ENCODE measurements at places on chromosomes 7 and 10.

DNA sequence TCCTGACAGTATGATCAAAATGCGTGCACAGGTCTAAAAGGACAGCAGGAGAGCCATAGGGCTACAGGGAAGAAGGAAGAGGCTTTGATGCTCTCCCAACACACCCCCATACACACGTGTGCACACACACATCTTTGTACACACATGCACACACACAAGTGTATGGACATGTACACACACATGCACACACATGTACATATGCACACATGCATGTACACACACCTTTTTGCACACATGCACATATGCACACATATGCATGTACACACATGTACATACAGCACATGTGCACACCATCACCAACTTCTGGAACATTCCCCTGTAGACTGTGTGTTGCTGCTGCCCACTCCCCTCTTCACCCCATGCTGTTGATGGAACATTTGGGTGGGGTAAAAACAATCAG, 255.6 kb upstream of the CTBP2 start:
- no peaks in the 10 kb centered on the region for H3K36me3 ChIP-seq
- DNase-seq = no peak
- no peaks in the 10 kb centered on the region for H3K27me3 ChIP-seq
- peaks cover 10% of the 10 kb centered on the region for H3K4me1 ChIP-seq

GRCh38 chr7:73918926-73919693, 58.2 kb downstream of the TMEM270 start:
- H3K4me3 ChIP-seq = no peak overlapping the region
- DNase-seq = no peak
- H3K4me1 ChIP-seq = no peaks in the 10 kb centered on the region
- no peak overlapping the region for H3K27ac ChIP-seq
- H3K36me3 ChIP-seq = no peaks in the 10 kb centered on the region

DNA sequence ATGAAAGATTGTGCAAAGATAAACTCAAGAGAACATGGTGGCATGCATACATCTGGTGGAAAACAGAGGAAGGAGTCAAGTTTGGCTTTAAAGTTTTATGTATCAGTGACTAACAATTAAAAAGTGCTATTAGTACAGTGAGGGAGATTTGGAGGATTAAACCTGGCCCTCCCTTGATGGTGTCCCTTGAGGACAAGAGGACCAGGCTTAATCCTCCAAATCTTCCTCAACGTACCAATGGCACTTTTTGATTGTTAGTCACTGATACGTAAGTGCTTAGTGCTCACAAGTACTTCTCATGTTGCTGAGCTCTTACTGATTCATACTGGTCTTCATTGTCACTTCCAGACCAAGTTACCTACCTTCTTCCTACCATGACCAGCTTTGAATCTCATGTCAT, 47.2 kb upstream of the SEMA3E start:
- H3K4me1 ChIP-seq = no peaks in the 10 kb centered on the region
- no peaks in the 10 kb centered on the region for H3K27me3 ChIP-seq

- DNase-seq = no peak
- H3K27me3 ChIP-seq = no peaks in the 10 kb centered on the region
- H3K4me1 ChIP-seq = no peaks in the 10 kb centered on the region
- no peak overlapping the region for H3K27ac ChIP-seq
- H3K4me3 ChIP-seq = no peak overlapping the region
- H3K36me3 ChIP-seq = no peaks in the 10 kb centered on the region
These were observed 97.7 kb upstream of the FAM204A start for GRCh38 chr10:118439824-118440223.

DNA sequence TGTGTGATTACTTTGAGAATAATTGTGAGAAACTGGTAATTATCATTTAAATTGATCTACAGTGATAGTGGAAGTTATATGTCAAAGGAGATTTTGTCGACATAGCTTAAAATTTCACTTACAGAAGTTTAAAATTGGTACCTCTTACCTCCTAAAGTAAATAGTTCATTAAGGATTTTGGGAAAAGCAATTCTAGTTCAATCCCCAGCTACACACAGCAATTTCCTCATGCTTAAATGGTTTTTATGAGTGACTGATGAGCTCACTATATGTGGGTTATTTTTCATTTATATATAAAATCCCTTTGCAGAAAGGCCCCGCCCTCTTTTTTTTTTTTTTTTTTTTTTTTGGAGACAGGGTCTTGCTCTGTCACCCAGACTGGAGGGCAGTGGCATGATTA, 12.7 kb downstream of the KMT2E start:
- H3K4me1 ChIP-seq = peaks cover 11% of the 10 kb centered on the region
- no peak overlapping the region for H3K4me3 ChIP-seq
- H3K27ac ChIP-seq = no peak overlapping the region
- H3K36me3 ChIP-seq = no peaks in the 10 kb centered on the region

Measured in astrocyte (in vitro differentiated cells and primary cell).